ENCODE measurements at places on chromosomes 1 and 21.

GRCh38 chr21:42835611-42836401 is 43.5 kb downstream of the WDR4 start:
- DNase-seq: no peak

DNA sequence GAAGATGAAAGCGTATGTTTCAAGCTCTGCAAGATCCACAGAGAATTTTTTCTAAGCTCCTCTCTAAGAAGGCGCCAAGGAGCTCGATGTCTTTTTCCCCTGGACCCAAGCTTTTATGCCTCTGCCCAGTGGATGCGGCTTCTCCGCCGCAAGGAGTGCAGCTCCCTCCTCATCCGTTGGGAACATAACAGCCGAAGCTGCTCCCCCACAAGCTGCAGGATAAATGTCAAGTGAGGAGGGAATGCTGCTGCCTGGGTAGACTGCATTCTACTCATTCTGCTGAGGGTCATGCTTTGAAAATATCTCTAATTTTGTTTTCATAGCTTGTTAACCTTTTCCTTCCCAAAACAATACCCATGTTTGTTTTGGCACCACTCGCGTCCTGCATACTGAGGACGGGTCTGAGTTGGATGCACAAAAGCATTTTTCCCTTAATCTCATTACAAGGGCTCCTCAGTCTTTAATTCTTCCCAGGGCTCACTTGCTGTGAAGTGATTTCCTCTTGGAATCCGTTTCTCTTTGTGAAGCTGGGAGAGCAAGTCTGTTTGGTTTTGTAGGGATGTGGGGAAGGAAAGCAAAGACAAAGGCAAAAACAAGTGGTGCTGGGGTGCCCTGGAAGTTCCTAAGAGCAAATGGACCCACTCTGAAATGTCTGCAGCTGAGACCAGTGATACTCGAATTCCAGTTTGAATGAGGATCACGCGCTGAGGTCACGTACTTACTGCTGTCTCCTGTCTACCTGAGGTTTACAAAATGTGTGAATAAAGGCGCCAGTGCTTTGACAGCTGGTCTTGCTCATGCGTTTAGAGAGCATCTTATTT is 134.0 kb upstream of the IRF2BP2 start:
- DNase-seq: no peak

GRCh38 chr1:51569284-51570062 is 47.4 kb upstream of the OSBPL9 start:
- DNase-seq: peak; percentile 82

- no peak for DNase-seq
Observed at GRCh38 chr1:209256766-209257350, 326.7 kb upstream of the CAMK1G start.

DNA sequence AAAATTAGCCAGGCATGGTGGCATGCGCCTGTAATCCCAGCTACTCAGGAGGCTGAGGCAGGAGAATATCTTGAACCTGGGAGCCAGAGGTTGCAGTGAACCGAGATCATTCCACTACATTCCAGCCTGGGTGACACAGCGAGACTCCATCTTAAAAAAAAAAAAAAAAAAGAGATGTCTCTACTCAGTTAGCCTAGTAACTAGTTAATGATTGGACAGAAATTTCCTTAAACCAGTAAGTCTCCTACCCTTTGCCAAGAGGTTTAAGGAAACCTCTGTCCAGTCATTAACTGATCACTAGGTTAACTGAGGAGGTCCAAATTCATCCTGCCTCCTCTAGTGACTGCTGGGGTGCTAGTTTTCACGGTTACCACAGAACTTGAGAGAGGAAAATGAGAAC is 143.9 kb upstream of the UBE2U start:
- DNase-seq: no peak

GRCh38 chr1:118116909-118117308 is 68.1 kb downstream of the SPAG17 start:
- DNase-seq: no peak

GRCh38 chr1:6267686-6268322 is 6.9 kb upstream of the GPR153 start:
- DNase-seq: no peak

DNA sequence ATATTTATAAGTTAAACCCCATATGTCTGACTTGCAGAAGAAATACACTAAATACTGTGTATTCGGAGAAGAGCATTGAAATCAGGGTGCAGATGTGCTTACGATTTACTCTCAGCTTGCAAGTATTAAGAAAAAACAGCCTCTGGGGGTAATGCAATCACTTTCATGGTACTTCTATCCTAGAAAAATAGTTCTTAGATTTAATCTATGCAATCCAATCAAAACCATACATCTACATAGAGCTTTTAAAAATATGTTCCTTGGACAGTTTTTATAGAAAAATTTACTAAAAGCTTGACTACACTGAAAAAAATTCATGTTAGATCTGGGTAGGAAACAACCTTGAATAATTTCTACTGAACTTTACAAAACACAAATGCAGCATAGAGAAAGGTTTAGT is 890.3 kb upstream of the ADGRL2 start:
- DNase-seq: no peak

DNA sequence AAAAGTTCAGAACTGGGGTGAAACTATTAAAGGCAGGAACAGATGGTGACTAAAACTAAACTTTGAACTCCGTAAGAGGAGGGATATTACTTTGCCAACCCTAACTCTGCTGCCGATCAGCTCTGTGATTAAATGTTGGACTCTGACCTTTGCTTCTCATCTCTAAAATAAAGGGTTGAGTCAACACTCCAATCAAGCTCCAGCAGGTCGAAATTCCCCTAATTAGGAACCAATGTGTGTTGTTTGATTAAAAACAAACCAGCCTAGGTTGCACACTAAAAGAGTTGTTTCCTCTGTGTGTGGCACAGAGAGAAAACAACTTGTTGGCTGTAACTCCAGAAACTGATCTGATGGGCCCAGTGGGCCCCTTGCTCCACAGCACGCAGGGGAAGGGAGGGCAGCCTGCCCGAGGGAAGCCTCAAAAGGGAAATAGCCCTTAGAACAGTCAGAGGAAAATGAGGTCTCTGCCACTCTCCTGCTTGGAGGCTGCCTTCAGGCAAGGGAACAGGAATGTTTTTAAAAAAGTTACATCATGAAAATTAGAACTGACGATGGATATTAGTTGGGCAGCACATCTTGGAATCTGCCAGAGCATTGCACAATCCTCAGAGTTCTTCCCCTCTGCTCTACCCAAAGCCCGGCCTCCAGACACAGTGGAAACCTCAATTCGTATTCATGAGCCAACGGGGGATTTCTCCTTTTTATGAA is 69.3 kb downstream of the KCTD3 start:
- no peak for DNase-seq

- DNase-seq: no peak
Observed at GRCh38 chr1:115063228-115063901, 25.9 kb downstream of the TSPAN2 start.

DNA sequence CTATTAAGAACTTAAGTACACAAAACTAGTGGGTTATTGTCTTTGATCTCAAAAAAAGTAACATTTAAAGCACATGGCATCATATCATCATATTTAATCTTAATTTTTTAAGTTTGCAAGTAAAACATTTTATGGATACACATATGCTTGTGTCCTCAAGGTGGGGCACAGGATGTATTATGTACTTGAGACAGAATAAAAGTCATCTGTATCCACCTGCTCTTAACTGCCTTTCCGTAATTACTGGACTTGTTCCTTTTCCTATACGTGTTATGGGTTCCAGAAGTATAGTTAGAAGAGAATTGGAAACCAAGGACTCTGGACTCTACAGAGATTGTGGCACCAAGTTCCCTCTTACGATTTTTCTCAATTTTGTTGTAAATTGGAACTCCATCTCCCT is 79.4 kb downstream of the FCRL5 start:
- no peak for DNase-seq
